ENCODE measurements at places on chromosomes 1 and 21. TPM values are rescaled to one million over a fixed set of nuclear protein-coding genes. Genes with fewer than 3 reads are reported as not detected.

- no peak for DNase-seq
These were observed 17.7 kb upstream of the DMBX1 start for GRCh38 chr1:46471848-46472492.

GRCh38 chr1:118820864-118821263, 167.3 kb downstream of the TBX15 start:
- no peak for DNase-seq

The LIPI gene
- total RNA-seq: not detected

GRCh38 chr1:12158357-12159092, 8.3 kb upstream of the TNFRSF1B start:
- peak; percentile 36 for DNase-seq

DNA sequence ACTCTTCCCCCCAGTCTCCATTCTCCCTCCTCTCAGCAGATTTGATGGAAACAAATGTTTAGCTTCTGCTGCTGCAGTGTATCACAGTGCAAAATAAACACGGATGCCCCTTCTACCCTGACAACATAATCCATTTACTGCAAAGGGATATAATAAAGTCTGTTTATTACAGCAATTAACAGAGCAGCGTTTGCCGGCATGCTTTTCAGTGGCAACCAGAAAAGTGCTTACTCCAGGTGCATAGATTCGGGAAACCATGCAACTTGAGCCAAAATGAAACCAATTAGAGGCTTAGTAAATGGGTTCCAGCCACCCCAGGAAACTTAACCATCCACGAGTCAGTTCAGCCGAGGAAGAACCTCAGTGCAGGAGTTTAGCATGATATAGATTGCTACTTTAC, 12.9 kb upstream of the LEMD1 start:
- DNase-seq: no peak

DNA sequence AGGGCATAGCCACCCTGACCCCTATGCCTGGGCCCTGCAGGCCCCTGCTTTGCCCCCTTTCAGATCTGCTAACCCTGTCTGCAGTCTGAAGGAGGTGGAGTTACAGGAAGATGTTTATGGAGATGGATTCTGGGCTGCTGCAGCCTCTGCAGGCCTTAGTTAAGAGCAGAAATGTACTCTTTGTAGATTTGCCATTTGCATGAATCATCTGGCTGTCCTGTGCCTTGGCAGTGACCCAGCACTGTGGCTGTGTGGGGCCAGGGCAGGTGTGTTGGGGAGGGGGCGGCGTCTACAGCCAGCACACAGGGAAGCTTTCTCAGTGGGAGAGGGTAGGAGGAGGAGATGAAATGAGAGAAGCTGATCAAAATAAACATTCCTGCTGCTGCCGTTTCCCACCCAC, 867.3 kb downstream of the PLA2G4A start:
- no peak for DNase-seq

The CNKSR1 gene
- 6.1 TPM for total RNA-seq

DNA sequence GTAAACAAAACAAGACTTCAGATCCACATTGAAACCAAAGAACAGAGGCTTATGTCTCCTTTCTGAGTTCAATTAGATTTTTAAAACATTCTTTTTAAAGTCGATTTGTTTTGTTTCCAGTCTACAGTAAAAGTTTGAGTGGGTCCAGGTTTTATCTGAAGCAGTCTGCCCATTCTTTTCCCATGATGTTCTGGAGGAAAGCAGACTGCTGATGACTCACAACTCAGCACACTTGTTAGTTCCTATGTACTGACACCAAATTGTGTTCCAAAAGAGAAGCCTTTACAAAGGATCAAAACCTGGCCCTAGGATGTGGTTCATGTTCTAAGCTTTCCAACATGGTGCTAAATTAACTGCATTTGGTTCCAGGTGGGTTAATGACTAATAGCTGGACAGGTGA, 11.4 kb upstream of the CCN1 start:
- no peak for DNase-seq

The FCRL1 gene
- total RNA-seq: 0.11 TPM

DNA sequence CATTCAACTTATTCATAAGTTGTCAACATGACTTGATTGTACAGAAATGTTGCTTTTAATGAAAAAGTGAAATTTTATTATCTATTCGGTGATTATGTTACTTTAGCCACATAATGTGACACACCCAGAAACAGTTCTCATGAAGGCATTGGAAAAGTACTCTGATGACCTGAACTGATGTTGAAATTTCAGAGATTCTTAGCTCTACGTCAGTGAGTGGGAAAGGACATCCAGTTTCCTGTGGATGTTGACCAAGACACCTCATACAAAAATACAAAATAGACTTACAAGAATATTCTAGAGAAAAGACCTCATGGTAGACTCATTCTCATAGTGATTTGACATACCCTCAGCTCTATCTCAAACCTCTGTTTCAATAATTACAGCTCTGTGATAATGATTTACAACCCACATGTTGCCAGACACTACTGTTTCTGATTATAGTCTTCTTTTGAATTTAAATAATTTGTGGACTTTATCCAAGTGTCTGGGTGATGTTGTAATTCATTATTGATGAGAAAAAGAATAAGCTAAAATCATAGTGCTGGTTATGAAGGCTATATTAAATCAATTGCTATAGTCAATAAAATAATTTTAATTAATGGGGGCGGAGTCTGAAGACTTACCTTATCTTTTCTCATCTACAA, 37.3 kb downstream of the KCNK2 start:
- DNase-seq: no peak

The HHIPL2 gene
- 1.6 TPM for total RNA-seq

The PRR9 gene
- not detected for total RNA-seq

The TRIM58 gene
- total RNA-seq: 0.18 TPM

DNA sequence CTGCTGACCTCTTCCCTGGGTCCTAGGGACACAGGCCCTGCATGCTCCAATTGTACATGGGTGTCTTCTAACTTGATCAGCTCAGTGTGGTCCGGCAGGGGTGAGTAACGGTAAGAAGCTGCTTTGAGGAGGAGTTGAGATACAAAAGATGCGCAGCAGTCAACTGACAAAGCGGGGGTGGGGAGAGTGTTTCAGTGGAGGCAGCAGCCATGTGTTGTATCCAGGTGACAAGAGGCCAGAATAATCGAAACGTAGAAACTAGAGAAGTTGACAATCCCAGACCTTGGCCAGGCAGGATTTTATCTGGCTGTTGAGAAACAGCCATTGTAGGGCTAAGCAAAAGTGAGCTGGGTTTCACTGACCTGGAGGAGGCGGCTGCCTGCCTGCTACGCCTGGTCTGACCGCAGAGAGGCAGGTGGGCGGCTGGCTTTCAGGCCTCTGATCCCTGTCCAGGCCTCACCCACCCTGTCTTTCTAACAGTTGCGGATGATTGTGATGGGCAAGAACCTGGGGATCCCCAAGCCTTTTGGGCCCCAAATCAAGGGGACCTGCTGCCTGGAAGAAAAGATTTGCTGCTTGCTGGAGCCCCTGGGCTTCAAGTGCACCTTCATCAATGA, 28.8 kb downstream of the PADI6 start:
- DNase-seq: no peak

GRCh38 chr1:244758708-244759107, 76.8 kb upstream of the COX20 start:
- no peak for DNase-seq

All from activated T-cell treated with anti-CD3 and anti-CD28 coated beads, Interleukin-2, amount 50 U/mL, for 4 hours (primary cell).